ENCODE measurements at places on chromosomes 6 and 20.

- H3K27ac ChIP-seq = peak overlapping the region; percentile 66
- H3K4me1 ChIP-seq = peaks cover 32% of the 10 kb centered on the region
- H3K4me3 ChIP-seq = peak overlapping the region; percentile 86
- peak; percentile 3 for DNase-seq
- H3K36me3 ChIP-seq = no peaks in the 10 kb centered on the region
- H3K27me3 ChIP-seq = no peaks in the 10 kb centered on the region
Observed at GRCh38 chr6:26032340-26033084, 54.7 kb upstream of the HFE start.

GRCh38 chr20:49724408-49725223 lies 10.9 kb upstream of the B4GALT5 start:
- H3K36me3 ChIP-seq = no peaks in the 10 kb centered on the region

- no peaks in the 10 kb centered on the region for H3K27me3 ChIP-seq
- H3K4me3 ChIP-seq = no peak overlapping the region
- no peak overlapping the region for H3K27ac ChIP-seq
Observed at GRCh38 chr20:36175475-36175995, 21.0 kb downstream of the EPB41L1 start.

GRCh38 chr6:129598244-129599187 lies 111.5 kb downstream of the ARHGAP18 start:
- H3K27me3 ChIP-seq = no peaks in the 10 kb centered on the region
- peak; percentile 48 for DNase-seq
- no peak overlapping the region for H3K4me3 ChIP-seq
- no peak overlapping the region for H3K27ac ChIP-seq
- H3K4me1 ChIP-seq = no peaks in the 10 kb centered on the region

GRCh38 chr6:25175681-25176080 lies 103.5 kb upstream of the CARMIL1 start:
- no peak overlapping the region for H3K4me3 ChIP-seq
- H3K27me3 ChIP-seq = no peaks in the 10 kb centered on the region
- peaks cover 84% of the 10 kb centered on the region for H3K4me1 ChIP-seq
- DNase-seq = no peak
- H3K27ac ChIP-seq = peak overlapping the region; percentile 74
- no peaks in the 10 kb centered on the region for H3K36me3 ChIP-seq

GRCh38 chr6:90654166-90654565 lies 67.3 kb upstream of the MAP3K7 start:
- H3K27ac ChIP-seq = no peak overlapping the region
- H3K36me3 ChIP-seq = no peaks in the 10 kb centered on the region
- no peak overlapping the region for H3K4me3 ChIP-seq
- no peaks in the 10 kb centered on the region for H3K4me1 ChIP-seq
- no peaks in the 10 kb centered on the region for H3K27me3 ChIP-seq

DNA sequence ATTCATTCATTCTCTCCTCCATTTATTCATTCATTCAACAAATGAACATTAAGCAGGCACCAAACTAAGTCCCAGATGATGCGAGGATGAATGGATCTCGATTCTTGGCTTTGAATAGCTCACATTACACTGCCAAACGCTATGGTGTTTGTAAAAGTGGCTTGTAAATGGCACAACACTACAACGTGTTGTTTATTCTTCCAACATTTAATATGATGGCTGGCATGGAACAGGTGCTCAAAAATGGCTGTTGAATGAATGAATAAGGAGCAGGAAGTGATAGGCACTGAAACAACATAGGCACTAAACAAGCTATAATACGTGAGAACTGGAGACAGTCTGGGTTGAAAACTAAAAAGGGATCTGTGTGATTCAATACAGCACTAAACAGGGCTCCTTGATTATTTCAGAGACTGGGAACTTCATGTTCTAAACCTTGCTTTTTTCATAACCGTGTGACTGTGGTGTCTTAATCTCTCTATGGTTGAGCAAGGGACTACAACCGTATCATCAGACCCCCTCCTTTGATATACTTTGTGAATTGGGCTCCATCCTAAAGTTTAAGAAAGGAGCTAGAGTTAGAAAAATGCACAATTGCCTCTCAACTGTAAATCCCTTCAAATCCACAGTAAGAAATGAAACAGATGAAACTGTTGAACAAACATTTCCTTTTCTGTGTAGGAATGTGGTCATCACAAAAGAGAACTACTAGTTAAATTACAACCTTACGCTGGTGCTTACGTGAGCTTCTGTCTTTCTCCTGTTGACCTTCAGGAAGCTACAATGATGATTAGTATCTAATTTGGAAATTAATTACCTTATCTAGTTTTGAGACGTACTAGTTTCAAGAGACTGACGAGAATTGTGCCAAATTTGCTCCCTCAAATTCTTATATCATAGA lies 16.9 kb upstream of the SLC16A10 start:
- no peak for DNase-seq
- no peak overlapping the region for H3K4me3 ChIP-seq
- peaks cover under 1% of the 10 kb centered on the region for H3K4me1 ChIP-seq
- H3K27ac ChIP-seq = no peak overlapping the region
- H3K27me3 ChIP-seq = no peaks in the 10 kb centered on the region

- no peaks in the 10 kb centered on the region for H3K36me3 ChIP-seq
- H3K27me3 ChIP-seq = peaks cover 9% of the 10 kb centered on the region
- peak overlapping the region; percentile 54 for H3K4me3 ChIP-seq
- H3K4me1 ChIP-seq = peaks cover 51% of the 10 kb centered on the region
- peak; percentile 79 for DNase-seq
Observed at GRCh38 chr6:163754866-163755265, 340.3 kb downstream of the QKI start.

GRCh38 chr6:21587961-21588480 lies 5.5 kb upstream of the SOX4 start:
- H3K27ac ChIP-seq = peak overlapping the region; percentile 62
- H3K4me3 ChIP-seq = peak overlapping the region; percentile 88
- peaks cover 28% of the 10 kb centered on the region for H3K4me1 ChIP-seq
- no peaks in the 10 kb centered on the region for H3K27me3 ChIP-seq
- H3K36me3 ChIP-seq = no peaks in the 10 kb centered on the region
- peak; percentile 36 for DNase-seq

DNA sequence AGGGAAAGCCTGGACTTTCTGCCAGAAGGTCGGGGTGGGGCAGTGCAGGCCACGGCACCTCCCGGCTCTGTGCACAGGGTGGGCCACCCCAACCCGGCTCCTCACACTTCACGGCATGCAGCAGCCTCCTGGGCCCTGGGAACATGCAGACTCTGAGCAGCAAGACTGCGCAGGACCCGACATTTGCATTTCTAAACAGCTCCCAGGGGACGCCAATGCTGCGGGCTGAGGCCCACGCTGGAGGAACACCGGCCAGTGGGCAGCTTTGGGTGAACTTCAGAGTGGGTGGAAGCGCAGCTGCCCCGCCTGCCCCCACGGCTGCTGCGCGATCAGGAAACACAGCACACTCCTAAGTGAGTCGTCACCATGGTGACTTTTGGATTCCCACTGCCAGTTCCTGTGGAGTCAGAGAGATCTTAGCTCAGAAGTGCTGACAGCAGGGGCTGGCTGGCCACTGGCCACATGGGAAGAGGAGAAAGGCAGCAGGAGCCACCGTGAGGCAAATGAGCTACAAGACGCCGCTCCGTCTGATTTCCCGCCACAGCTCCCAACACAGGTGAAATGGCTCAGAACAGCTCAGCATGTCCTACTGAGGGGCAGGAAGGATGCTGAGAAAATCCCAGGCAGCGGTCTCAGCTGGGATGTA lies 52.1 kb downstream of the RNASET2 start:
- no peaks in the 10 kb centered on the region for H3K27me3 ChIP-seq
- H3K36me3 ChIP-seq = no peaks in the 10 kb centered on the region
- H3K4me1 ChIP-seq = peaks cover 25% of the 10 kb centered on the region
- H3K27ac ChIP-seq = no peak overlapping the region
- H3K4me3 ChIP-seq = no peak overlapping the region

- no peak overlapping the region for H3K4me3 ChIP-seq
- peak overlapping the region; percentile 17 for H3K27ac ChIP-seq
- H3K27me3 ChIP-seq = no peaks in the 10 kb centered on the region
- H3K4me1 ChIP-seq = no peaks in the 10 kb centered on the region
Observed at GRCh38 chr6:35024551-35025054, 116.5 kb downstream of the TCP11 start.

GRCh38 chr6:39821046-39821740 lies 29.0 kb downstream of the DAAM2 start:
- H3K4me1 ChIP-seq = peaks cover 5% of the 10 kb centered on the region
- H3K36me3 ChIP-seq = no peaks in the 10 kb centered on the region
- H3K4me3 ChIP-seq = no peak overlapping the region
- no peaks in the 10 kb centered on the region for H3K27me3 ChIP-seq
- no peak for DNase-seq

GRCh38 chr6:42512579-42512978 lies 51.2 kb upstream of the UBR2 start:
- H3K4me1 ChIP-seq = peaks cover 28% of the 10 kb centered on the region
- no peak overlapping the region for H3K4me3 ChIP-seq
- no peaks in the 10 kb centered on the region for H3K27me3 ChIP-seq

GRCh38 chr6:130946076-130946475 lies 117.0 kb downstream of the EPB41L2 start:
- H3K27me3 ChIP-seq = no peaks in the 10 kb centered on the region
- DNase-seq = no peak
- H3K4me3 ChIP-seq = no peak overlapping the region
- H3K36me3 ChIP-seq = no peaks in the 10 kb centered on the region

DNA sequence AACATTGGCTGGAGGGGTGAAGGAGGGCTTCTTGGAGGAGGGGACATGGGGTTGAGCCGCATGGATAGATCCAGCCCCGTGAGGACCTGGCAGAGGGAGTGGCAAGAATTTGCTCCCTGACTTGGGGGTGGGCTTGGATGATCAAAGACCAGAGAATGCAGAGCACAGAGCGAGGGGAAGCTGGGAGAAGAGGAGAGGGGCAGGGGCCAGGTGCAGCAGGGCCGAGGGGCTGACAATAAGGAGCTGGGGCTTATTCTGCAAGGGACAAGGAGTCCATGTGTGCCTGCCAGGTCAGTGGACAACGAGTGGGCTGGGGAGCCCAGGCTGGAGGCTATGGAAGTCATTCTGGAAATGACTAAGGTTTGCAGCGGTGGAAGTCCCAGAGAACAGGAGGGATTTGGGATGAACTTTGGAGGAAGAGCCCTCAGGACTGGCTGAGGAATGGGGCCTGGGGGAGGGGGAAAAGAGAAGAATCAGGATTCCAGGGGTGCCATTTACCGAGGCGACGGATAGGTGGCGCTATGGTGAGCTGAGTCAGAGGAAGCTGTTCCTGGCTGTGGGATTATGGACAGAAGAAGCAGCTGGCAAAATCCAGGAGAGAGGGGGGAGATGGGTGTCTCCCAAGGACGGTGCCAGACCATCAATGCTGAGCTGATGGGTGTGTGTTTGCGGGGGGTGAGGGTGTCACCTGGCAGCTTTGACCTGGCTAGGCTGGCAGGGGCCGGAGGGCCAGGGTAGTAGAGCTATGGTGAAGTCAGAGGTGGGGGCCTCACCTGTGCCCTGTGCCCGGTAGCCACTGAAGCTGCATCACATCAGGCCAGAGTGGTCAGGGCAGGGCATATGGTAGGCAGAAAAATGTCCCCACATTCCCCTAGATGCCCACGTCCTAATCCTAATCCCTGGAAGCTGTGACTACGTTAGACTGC lies 7.8 kb downstream of the KCNG1 start:
- no peaks in the 10 kb centered on the region for H3K36me3 ChIP-seq
- H3K4me1 ChIP-seq = no peaks in the 10 kb centered on the region
- no peak overlapping the region for H3K27ac ChIP-seq
- no peaks in the 10 kb centered on the region for H3K27me3 ChIP-seq
- no peak overlapping the region for H3K4me3 ChIP-seq

- H3K27ac ChIP-seq = no peak overlapping the region
- no peak for DNase-seq
- H3K4me3 ChIP-seq = no peak overlapping the region
- H3K4me1 ChIP-seq = no peaks in the 10 kb centered on the region
- H3K27me3 ChIP-seq = no peaks in the 10 kb centered on the region
- no peaks in the 10 kb centered on the region for H3K36me3 ChIP-seq
Observed at GRCh38 chr20:51906049-51906448, 103.7 kb upstream of the SALL4 start.

- H3K27ac ChIP-seq = peak overlapping the region; percentile 87
Observed at GRCh38 chr6:41705311-41705995, 30.0 kb downstream of the TFEB start.

GRCh38 chr6:126030045-126030444 lies 43.7 kb downstream of the TRMT11 start:
- H3K27ac ChIP-seq = no peak overlapping the region
- H3K27me3 ChIP-seq = no peaks in the 10 kb centered on the region
- no peaks in the 10 kb centered on the region for H3K4me1 ChIP-seq
- H3K36me3 ChIP-seq = no peaks in the 10 kb centered on the region
- no peak overlapping the region for H3K4me3 ChIP-seq
- no peak for DNase-seq

DNA sequence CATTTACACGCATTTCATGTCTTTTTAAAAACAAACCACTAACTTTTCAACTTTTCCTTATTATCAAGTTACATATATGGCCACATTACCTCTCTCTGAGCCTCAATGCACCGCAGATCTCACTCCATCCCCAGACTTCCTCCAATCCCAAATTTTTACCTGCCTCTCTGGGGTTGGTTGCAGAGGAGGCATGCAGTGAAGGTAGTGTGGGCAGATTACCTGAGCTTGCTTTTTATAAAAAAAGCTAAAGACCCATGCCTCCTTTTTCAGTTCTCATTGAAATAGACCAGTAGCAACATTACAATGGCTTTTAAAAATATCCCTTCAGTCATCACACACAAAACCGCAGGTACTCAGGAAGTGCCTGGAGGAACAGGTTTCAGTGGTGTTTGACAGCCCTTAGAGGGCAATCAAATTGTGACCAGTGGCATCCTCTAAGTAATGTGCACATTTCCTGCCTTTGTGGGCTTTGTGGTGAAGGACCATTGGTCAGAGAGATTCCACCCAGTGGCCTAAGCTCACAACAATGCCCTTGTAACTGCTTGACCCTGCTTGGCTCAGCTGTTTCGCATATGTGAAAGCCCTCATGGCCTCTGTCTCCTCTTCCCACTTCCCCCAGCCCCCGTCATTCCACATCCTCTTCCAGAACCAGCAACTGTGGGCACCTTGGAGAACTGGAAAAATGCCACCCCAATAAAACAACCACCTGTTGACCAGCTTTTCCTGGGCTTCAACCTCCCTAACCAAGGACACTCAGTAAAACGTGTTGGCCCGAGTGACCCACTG lies 30.2 kb upstream of the IL17A start:
- H3K4me3 ChIP-seq = no peak overlapping the region
- no peak for DNase-seq
- no peak overlapping the region for H3K27ac ChIP-seq
- no peaks in the 10 kb centered on the region for H3K4me1 ChIP-seq

GRCh38 chr6:136927292-136927691 lies 5.2 kb downstream of the SLC35D3 start:
- no peak overlapping the region for H3K27ac ChIP-seq
- H3K4me1 ChIP-seq = peaks cover 12% of the 10 kb centered on the region
- peaks cover 51% of the 10 kb centered on the region for H3K27me3 ChIP-seq
- H3K36me3 ChIP-seq = no peaks in the 10 kb centered on the region
- no peak overlapping the region for H3K4me3 ChIP-seq

DNA sequence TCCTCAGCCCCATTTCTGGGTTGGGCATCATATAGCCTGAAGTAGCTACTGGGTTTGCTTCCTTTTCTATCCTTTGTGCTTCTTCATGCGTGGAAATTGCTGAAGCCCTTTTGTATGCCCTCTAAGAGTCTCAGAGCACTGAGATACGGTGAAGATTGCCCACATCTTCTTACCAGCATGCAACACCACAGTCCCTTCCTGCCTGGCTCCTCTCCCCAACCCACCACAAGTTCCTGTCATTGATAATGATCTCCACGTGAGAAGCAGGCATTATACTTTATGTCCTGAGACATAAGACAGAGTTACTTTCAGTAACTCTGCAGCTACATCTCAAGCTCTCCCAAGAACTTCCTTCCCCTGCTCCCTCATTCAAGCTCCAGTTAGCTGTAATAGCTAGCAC lies 15.8 kb upstream of the PLCB4 start:
- H3K36me3 ChIP-seq = no peaks in the 10 kb centered on the region
- no peak for DNase-seq
- no peaks in the 10 kb centered on the region for H3K4me1 ChIP-seq
- no peak overlapping the region for H3K4me3 ChIP-seq

Data from CD14-positive monocyte (primary cell).